NAMALWA (cell line): ENCODE measurements at places on chromosomes 4 and X.

DNA sequence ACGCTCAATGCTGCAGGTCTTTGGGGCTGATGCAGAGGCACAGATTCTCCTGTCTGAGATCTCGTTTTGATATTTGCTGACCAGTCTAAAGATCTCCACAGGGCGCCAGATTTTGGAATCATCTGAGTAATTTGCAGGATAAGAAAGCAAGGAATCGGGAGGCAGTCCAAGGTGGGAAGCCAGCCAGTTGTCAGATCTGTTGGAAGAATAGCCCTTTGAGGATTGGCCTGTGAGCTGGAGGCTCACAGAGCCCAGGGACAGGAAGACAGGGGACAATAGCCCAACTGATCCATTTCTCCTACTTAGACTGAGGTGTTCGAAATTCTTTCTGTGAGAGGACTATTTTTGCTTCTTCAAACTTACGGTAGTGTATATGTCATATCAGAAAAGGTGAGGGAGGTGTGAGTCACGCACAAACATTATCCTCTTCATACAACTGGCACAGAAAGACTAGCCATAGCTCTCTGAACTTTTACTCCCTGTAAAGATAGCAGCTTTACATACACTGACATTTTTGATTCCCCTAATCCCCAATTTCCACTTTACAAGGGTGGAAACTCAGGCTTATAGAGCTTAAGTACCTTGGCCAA is 8.8 kb downstream of the DIPK2B start:
- DNase-seq, result no peak

DNA sequence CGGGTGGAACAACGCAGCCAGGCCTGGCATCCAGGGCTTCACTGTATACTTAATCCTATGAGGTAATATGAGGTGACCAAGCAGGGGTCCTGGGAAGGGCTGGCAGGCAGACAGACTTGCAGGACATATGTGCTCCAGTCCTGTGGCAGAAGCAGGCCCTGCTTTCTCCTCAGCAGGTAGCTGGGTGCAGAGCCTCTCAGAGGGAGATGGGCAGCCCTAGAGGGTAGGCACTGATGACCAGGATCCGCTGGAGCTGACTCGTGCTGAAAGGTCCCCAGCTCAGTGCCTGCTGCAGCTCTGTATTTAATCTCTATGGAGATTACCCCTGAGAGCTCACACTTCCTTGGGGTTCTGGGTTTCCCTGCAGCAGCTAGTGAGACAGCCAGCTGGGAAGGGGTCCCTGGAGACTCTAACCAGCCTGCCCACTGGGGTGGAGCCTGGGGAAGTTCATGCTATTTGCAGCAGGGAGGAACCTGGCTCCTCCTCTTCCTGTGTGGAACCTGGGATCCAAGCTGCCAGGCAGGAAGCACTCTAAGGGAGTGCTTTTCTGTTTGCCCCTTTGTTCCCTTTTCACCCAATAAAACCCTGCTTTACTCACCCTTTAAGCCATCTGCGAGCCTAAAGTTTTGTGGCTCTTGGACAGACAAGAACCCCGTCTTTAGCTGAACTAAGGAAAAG is 339.2 kb downstream of the DCAF12L2 start:
- no peak for DNase-seq

DNA sequence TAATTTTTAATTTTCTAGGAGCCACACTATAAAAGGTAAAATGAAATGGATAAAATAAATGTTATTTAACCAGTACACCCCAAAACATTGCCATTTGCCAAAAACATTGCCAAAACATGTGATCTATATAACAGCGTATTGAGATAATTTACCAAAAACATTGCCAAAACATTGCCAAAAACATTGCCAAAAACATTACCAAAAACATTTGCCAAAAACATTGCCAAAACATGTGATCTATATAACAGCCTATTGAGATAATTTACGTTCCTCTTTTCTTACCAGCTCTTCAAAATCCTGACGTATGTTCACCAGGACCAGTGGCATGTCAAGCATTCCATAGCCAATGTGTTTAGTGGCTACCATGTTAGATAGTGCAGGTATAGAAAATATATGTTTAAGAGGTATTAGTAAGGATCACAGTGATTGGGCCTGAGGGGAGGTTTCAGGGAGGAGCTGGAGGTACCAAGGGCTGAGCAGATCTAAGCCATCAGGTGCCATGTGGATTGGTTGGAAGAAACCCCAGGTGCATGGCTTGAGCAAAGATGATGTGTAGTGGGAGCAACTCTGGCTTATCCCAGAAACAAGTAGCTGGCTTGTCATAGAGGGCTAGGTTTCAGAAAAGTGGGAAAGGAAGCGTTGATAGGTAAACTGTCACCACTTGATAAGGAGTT is 42.6 kb downstream of the RAPGEF2 start:
- DNase-seq, result no peak

- DNase-seq, result no peak
These were observed 294.8 kb downstream of the ASMT start for GRCh38 chrX:1909419-1910206.

- no peak for DNase-seq
These were observed 85.7 kb upstream of the TBL1X start for GRCh38 chrX:9378980-9379696.

GRCh38 chr4:25178838-25179261 is 18.6 kb upstream of the SEPSECS start:
- no peak for DNase-seq

DNA sequence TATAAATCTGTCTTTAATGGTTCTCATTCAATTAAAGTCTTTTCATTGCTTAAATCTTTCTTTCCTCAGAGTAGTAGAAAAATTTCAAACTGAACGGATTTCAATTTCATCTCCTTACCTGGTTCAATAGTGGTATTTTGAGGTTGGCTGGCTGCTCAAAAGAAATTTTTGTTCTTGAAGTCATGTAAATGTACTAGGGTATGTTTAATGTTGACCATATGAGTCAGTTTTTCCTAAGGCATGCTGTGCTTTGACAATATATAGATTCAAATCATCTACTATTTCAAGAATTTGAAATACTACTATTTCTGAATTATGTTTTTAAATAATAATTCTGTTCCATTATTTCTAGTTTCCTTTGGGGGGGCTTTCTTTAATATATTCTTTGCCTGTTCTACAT is 105.5 kb downstream of the PACRGL start:
- no peak for DNase-seq

DNA sequence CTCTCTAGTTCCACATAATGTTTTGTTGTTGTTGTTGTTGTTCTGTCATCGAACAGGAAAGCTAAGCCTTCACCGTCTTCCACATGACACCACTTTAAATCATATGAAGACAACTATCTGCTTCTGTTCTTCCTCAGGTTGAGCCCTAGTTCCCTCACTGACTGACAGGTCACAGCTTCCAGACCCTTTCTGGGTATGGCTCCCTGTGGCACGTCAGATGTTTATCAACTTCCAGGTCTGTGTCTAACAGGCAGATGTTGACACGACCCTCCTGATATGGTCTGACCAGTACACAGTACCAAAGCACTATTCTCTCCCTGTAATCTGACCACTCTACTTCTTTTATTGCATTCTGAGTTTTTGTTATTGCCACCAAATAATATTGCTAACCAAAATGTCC is 51.4 kb downstream of the PRDM5 start:
- DNase-seq, result no peak

DNA sequence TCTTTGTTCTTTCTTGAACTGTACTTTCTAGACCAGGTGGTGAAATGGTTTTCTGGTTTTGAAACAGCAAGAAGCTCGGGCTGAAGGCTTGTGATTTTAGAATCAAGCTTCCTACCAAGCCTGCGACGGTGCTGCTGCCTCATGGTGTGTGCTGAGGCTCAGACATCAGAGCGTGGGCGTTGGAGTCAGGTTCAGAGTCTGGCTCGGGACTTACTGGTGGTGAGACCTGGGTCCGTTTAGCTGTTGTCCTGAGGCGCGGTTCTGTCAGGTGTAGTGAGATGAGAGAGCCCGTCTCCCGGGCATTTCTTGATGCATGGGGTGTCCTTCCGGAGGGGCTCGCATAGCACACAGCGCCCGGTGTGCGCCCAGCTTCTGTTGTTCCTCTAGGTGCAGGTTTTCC is 19.7 kb upstream of the TADA2B start:
- no peak for DNase-seq

- no peak for DNase-seq
These were observed 68.4 kb downstream of the AR start for GRCh38 chrX:67612231-67612630.

GRCh38 chr4:118739022-118739713 is 54.0 kb downstream of the METTL14 start:
- DNase-seq, result no peak

- no peak for DNase-seq
These were observed 631 bp downstream of the EVC start for GRCh38 chr4:5711479-5712184.

- DNase-seq, result no peak
These were observed 196.4 kb downstream of the PCDH7 start for GRCh38 chr4:30916337-30917274.
